ENCODE measurements at places on chromosomes 12 and 14.

DNA sequence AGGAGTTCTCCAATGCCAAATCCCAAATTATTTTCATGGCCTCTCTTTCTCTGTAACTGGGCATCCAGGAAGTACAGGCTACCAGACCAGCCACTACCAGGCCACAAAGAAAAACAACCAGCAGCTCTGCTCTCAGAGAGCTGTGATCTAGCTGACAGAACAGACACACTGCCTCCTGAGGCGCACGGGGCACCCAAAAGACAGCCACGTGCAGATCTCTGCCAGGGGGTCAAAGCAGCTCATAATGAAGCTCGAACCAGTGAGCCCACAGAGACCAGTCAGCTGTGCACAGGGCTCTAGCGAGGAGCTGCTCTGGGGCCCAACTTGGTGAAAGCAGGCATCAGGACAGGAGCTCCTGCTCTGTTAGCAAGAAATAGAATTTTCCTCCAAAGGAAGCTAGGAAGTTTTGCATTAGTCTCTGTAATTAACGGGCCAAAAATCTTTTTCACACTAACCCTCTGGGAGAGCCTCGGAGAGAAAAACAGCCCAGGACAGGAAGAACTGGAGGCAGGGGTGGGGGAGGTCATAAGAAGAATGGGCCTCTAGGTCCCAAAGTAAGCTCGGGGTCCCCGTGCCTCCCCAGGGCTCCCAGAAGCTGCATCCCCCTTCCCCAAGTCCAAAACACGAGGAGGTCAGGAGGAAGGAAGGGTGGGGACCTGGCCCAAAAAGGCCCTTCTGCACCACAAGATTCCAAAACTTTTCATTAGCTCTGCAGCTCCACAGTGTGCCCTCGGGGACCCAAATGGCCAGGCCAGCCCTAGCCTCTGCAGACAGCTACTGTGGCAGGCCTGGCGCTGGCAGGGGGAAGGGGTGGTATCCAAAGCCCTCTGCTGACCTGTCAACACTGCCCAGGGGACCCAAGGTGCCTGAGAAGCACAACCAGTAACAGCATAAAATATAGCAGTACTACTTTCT is 30.2 kb downstream of the ACTN1 start:
- no peak for DNase-seq

DNA sequence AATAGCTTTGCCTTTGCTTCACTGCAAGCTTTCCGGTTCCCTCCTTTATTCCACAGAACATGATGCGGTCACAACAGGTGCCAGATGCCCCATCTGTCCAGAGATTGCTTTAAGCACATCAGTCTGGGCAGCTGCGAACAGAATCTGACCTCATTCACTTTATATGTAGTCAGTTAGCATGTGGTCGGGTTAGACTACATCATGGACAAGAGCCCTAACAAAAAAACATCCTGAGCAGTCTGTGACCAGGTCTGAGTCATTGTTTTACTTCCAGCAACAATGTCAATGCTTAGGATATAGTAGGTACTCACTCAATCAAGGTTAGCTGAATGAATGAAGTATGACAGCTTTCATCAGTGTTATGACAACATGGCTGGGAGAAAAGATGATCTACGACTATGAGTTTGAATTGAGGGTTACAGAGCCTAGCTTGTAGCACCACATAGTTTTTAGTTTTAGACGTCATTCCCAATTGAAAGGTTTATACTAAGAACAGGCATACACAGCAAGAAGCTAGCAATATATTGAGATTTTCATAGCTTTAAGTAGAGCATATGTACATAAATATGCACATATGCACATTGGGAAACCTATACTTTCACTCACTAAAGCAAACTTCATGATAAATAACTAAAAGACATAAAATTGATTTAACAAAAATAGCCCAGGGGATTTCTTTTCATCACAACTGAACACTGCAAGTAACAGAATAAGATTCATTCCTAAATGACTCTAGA is 64.2 kb upstream of the TMCC3 start:
- DNase-seq, result no peak

DNA sequence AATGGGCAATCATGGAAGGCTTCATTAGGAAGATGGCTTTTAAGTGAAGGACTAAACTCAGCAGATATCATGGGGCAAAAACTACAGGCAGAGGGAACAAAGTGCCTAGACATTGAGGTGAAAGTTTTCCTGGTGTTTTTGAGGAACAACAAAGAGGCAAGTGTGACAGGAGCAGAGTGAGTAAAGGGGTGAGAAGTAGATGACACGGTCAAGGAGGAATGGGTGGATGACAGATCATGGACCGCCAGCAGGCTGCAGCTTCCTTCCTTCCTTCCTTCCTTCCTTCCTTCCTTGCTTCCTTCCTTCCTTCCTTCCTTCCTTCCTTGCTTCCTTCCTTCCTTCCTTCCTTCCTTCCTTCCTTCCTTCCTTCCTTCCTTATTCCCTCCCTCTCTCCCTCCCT is 108.3 kb downstream of the TRHDE start:
- no peak for DNase-seq

GRCh38 chr14:98341211-98341610 is 930.8 kb downstream of the BCL11B start:
- DNase-seq, result no peak

DNA sequence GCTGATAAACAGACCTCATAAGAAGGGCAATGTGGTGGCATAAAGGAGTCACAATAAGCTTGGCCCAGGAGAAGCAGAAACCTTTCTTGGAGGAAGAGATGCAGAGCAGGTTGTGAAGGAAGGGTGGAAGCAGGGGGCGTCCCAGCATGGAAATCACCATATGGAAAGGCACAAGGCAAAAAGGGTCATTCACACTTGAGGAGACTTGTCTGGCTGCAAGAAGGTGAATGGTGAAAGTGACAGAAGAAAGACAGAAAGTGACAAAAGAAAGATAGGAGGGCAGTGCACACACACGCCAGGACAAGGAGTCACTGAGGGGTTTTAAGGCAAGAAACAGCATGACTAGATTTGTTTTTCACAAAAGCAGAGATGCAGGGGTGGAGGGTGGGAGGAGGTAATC is 38.3 kb downstream of the GALNT4 start:
- DNase-seq, result no peak

GRCh38 chr12:18468246-18469075 is 207.1 kb downstream of the PIK3C2G start:
- DNase-seq, result no peak

DNA sequence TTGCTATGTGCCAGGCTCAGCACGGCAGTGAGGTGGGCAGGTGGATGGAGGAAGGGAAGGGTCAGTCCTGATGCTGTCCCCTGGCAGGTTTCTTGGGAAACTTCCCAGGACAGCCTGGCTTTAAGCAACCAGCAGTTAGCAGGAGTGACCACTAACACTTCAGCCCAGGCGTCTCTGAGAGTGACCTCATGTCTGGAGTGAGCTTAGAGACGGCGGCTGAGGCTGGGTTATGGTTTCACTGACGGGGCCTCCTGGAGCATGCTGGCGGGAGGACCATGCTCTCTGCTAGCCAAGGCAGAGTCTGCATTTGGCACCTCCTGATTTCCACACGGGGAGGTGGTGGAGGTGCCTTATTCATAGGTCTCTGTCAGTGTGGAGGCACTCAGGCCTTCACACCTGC is 2.5 kb downstream of the HHIPL1 start:
- DNase-seq, result no peak

DNA sequence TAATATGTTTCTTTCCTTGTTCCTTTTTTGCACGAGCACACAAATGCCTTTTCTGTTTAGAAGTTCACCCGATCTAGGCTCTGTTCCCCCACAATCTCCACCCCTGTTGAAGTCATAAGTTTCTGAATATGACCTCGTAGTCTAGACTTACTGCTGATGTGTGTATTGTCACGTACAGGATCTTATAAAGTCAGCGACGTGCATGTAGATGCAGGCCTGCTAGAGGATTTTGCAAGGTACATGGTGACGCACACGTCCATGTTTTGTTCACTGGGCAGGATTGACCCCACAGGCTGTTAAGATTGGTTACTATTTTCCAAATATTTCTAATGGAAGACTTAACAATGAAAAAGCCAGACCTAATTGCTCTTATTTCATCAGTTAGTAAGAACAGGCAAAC is 46.2 kb upstream of the CCDC91 start:
- no peak for DNase-seq
